ENCODE measurements at places on chromosomes 11 and 22.
A peak's percentile ranks its signal among the peaks of the same experiment; 100 is the strongest.

DNA sequence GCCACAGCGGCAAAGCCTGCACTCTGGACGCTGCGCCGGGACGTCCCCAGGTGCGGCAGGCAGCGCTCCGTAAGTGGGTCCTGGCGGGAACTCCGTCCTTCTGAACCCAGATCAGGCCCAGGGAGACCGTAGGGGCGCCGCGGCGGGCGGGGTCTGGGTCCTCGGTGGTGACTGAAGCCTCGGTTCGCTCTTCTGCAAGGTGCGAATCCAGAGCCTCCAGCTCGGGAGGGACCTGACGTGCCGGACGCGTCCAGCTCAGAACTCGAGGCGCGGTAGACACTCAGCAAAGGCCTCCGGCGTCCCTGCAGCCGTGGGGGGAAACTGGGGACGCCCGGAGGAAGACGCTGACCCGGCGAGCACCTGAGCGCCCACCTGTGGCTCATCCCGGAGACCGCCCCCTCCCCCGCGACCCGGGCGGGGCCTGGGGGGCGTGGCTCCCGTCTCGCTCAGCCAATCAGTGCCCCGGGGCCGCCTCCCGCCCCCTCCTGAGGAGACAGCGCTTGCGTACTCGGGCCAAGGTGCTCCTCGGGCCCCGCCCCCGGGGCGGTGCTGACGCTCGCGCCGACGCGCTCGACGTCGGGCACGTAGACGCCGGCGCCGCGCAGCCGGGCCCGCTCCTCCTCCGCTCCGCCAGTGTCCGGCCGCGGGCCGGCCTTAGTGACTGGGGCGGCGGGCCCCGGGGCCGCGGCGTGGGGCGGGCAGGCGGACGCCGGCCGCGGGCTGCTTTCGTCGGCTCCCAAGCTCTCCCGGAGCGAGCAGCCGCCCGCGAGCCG lies at the start of gene PPFIA1:
Gene PPFIA1, plus strand, starts transcription at position 587 of the 773 bp plus-strand sequence. CDS start 1,483 bp downstream, outside the sequence.
- DNase-seq: peak; percentile 93

DNA sequence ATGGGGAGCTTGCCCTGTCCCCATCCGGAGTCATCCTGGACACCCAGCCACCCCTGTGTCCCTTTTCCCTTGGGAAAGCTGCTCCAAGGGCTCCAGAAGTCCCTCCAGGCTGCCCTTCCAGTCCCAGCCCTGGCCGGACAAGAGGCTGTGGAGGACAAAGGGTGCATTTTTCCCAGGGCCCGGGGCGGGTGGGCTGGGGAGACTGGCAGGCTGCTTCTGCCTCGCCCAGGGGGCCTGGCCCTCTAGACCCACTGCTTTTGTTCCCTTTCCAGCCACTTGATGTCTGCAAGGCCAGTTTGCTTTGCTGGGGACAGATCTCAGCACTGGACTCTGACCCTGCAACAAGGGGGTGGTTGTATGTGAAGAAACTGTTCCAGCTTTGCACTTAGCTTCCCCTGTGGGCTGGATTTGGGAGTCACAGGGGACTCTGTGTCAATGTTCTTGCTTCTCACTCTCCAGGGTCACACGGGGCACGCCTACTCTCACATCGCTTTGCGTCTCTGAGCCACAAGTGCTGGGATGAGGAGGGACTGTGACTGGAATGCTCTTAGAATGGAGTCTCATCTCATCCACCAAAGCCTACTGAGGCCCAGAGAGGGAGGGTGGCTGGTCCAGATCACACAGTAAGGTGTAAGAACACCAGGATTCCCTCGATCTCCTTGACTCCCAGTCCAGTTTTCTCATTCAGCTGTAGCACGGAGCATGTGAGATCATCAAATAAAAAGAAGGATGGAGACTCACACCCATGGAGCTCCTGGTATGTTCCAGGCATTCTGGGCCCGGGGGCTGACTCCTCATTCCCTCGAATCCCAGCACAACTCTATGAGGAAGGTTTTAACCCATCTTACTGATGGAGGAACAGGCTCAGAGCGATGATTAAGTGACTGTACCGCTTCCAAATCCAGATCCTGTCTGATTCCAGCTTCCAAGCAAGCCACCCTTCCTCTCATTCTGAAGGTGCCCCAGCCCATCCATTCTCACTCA lies 59.9 kb downstream of the FBXO7 start:
- DNase-seq: no peak

- no peak for DNase-seq
Observed at GRCh38 chr11:114401311-114401710, 845 bp downstream of the RBM7 start.

- DNase-seq: no peak
Observed at GRCh38 chr22:50486561-50487289, at the start of gene MIOX. Gene MIOX (plus strand): TSS chr22:50486859. CDS start chr22:50486898, 39 bp downstream.

GRCh38 chr11:78312712-78313111 lies 104.9 kb downstream of the GAB2 start:
- DNase-seq: no peak

DNA sequence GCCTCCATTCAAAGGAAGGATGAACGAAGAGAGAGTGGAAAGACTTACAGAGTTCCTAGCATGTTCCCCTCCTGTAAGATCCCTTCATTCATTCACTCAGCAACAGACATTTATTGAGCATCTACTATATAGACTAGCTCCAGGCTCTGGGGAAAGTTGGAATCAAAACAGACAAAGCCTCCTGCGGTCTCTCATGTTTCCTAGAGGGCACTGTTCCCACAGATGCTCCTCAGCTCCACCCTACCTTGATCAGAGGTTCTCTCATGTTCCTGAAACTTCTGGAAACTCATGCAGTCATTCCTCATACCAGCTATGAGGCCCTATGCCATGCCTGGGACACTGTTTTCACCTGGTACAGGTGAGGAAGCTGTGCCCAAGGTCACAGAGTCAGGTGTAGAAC lies 11.1 kb downstream of the ALX4 start:
- no peak for DNase-seq

DNA sequence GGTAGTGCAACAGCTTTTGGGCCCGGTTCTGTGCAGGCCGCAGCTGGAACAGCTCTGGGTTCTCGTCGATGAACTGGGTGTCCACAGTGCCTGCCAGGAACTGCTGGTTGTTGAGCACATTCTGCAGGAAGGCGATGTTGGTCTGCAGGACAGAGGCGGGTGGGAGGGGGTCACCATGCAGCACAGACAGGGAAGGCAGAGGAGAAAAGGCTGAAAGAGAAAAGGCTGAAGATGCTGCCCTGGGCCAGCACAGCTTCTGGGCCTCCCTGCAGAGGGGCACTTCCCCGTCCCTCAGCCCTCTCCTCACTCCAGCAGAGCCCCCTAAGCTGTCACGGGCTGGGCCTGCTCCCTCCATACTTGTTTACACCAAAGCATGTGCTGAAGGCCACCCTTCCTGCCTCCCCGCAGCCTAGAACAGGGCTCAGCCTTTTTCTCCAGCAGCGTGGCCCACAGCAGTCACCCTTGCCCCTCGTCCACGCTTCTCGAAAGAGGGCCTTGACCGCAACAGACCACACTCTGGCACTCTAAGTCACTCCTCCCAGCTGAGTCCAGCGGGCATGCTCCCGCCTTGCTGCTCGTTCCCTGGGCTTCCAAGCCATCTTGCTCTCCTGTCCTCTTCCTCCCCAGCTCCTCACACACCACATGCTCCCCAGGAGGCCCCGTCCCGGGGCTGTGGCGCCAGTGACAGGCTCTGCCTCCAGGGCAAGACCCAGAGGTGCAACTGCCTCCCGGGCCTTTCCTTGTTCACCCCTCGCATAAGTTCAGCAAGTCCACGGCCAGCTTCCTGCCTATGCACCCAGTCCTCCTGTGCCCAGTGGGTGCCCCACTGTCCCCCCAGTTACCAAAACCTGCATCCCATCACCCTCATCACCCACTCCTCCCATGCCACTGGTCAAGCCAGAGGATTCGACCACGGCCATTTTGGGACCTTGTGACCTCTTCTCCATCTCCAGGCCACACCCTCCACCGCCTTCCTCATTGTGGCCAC lies 3.3 kb upstream of the LRFN4 start:
- DNase-seq: no peak
